ENCODE measurements at places on chromosomes 13 and 19. TPM values are rescaled to one million over a fixed set of nuclear protein-coding genes. Genes with fewer than 3 reads are reported as not detected.
A peak's percentile ranks its signal among the peaks of the same experiment; 100 is the strongest.

DNA sequence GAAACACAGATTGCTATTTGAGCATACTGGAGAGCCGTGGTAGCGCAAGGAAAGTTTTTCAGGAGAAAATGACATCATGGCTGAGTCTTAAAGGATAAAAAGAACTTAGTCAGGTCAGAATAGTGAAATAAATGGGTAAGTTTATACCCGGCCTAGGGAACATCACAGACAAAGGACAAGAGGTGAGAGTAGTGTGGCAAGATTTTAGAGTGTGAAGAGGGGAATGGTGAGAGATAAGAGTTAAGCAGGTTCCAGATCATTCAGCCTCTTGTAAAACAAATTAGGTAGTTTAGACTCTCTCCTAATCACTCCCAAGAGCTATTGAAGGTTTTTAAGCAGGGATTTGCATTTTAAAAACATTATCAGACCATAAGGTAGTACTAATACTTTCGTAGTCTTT lies 116.0 kb upstream of the MAB21L1 start:
- no peak for DNase-seq
- no peaks in the 10 kb centered on the region for H3K36me3 ChIP-seq
- H3K27ac ChIP-seq = no peak overlapping the region
- H3K4me3 ChIP-seq = no peak overlapping the region
- H3K27me3 ChIP-seq = no peaks in the 10 kb centered on the region

GRCh38 chr19:16645140-16645539 lies 14.8 kb downstream of the SMIM7 start:
- no peak overlapping the region for H3K4me3 ChIP-seq
- no peak for DNase-seq
- no peaks in the 10 kb centered on the region for H3K27me3 ChIP-seq
- H3K4me1 ChIP-seq = no peaks in the 10 kb centered on the region

The VSTM2B gene
- total RNA-seq = not detected

GRCh38 chr13:41327994-41328790 lies 17.1 kb downstream of the NAA16 start:
- no peak for DNase-seq
- H3K27ac ChIP-seq = no peak overlapping the region
- H3K4me3 ChIP-seq = no peak overlapping the region
- no peaks in the 10 kb centered on the region for H3K27me3 ChIP-seq
- H3K36me3 ChIP-seq = peaks cover 18% of the 10 kb centered on the region
- H3K4me1 ChIP-seq = peaks cover 8% of the 10 kb centered on the region

The ZNF497 gene
- total RNA-seq = 3.1 TPM

GRCh38 chr13:111177081-111177711 lies 62.1 kb downstream of the ARHGEF7 start:
- H3K4me1 ChIP-seq = no peaks in the 10 kb centered on the region
- no peak for DNase-seq
- H3K4me3 ChIP-seq = no peak overlapping the region

GRCh38 chr13:113041293-113041690 lies 64.3 kb upstream of the F7 start:
- H3K4me1 ChIP-seq = no peaks in the 10 kb centered on the region
- H3K27ac ChIP-seq = no peak overlapping the region
- no peaks in the 10 kb centered on the region for H3K27me3 ChIP-seq
- no peak overlapping the region for H3K4me3 ChIP-seq

The NECTIN2 gene
- 174 TPM for total RNA-seq

- H3K4me1 ChIP-seq = no peaks in the 10 kb centered on the region
- peak within 1 kb of the TSS; percentile 80 for H3K4me3 ChIP-seq
- peak; percentile 99 for DNase-seq
- peak within 1 kb of the TSS; percentile 79 for H3K27ac ChIP-seq
Observed at GRCh38 chr19:9818734-9819595, at the start of gene FBXL12. Gene FBXL12 (minus strand): TSS chr19:9819079. CDS start chr19:9818813, 266 bp downstream.

The POLR2I gene
- total RNA-seq = 92.2 TPM

The CALR3 gene
- total RNA-seq = not detected

The STOML3 gene
- not detected for total RNA-seq

GRCh38 chr19:917323-918151 lies at the start of gene KISS1R:
Gene KISS1R (plus strand): TSS chr19:917333. CDS start chr19:917503, 170 bp downstream.
- peaks cover 20% of the 10 kb centered on the region for H3K27me3 ChIP-seq
- H3K27ac ChIP-seq = no peak within 1 kb of the TSS
- H3K36me3 ChIP-seq = peaks cover 11% of the 10 kb centered on the region
- no peak within 1 kb of the TSS for H3K4me3 ChIP-seq
- peak; percentile 40 for DNase-seq
- no peaks in the 10 kb centered on the region for H3K4me1 ChIP-seq

All from Calu3 (cell line).